NAMALWA (cell line): ENCODE measurements at places on chromosomes 16 and 17.

- peak; percentile 31 for DNase-seq
Measured at GRCh38 chr17:45018848-45019711, 32.4 kb downstream of the DCAKD start.

GRCh38 chr16:87325423-87325858, 8.2 kb upstream of the C16orf95 start:
- DNase-seq = no peak

- DNase-seq = no peak
Measured at GRCh38 chr17:18225642-18226283, 328 bp downstream of the LLGL1 start.

- DNase-seq = no peak
Measured at GRCh38 chr16:68347605-68348004, 36.8 kb downstream of the PRMT7 start.

GRCh38 chr16:29237971-29238370, 168.5 kb downstream of the NPIPB11 start:
- no peak for DNase-seq

- no peak for DNase-seq
Measured at GRCh38 chr16:84453061-84453752, 51.3 kb downstream of the MEAK7 start.

- peak; percentile 37 for DNase-seq
Measured at GRCh38 chr16:24728891-24729242, 584 bp upstream of the TNRC6A start.

DNA sequence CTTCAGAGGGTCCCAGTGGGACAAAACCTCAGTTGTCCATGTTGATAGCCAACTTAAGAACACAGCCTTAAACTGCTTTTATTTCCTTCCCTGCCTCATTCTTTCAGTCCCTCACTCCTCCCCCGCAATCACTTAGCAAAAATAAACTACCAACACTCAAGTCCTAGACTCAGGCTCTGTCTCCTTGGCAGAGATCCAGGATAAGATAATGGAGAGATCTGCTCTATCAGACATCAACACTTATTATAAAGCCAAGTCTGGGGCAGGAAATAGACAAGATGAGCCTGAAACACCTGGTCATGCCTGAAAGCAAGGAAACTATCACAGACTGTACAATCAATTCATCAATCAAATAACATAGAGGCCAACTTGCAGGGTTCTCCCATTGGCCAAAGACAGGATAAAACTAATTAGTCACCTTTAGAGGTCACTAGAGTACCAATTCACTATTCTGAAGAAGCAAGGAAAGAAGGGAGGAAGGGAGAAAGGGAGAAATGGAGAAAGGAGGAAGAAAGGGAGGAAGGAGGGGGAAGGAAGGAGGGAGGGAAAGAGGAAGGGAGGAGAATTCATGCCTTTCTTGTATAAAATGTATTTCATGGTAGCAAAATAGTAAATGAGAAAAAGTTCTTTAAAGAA, 15.7 kb downstream of the HYDIN start:
- DNase-seq = peak; percentile 13

DNA sequence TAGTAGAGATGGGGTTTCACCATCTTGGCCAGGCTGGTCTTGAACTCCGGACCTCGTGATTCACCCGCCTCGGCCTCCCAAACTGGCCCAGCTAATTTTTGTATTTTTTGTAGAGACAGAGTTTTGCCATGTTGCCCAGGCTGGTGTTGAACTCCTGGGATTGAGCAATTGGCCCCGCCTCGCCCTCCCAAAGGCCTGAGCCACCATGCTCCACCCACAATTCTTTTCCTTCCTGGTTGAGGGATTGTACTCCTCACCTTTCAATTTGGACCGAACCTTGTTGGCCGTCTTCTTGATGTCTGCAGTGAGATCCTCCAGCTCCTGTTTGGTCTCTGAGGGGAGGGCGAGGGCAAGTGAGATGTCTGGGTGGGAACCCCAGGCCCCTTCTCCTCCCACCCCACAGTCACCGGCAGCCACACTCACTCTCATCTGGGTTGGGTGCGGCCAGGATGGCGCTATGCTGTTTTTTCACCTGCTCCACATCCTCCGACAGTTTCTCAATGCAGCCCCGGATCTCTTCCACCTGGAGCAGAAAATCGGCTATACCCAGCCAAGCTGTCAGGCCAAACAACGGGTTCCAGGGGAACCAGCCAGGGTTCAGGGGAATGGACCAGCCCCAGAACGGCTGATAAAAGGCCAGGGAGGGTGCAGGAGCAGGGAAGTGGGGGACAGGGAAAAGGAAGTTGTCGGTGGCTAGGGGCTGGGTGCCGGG, 9.6 kb downstream of the STX1B start:
- DNase-seq = no peak

GRCh38 chr17:65833214-65833613, 271.8 kb upstream of the AXIN2 start:
- DNase-seq = no peak

DNA sequence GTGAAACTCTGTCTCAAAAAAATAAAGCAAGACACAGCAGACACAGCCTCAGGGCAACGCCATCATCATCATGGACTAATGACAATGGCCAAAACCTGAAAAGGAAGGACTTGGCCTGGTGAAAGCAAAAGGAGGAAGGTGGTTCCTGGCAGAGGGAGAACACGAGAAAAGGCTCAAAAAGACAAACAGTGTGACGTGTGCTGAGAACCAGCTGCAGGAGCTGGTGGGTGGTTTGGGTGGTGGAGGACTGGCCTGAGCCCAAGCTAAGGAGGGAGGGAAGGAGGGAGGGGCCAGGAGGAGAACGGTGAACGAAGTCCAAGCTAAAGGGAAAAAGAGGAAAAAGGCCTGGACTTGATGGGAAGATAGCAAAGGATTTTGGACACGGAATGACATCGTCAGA, 85.1 kb downstream of the SLC39A11 start:
- no peak for DNase-seq

GRCh38 chr16:19089410-19089955, 22.1 kb downstream of the COQ7 start:
- DNase-seq = no peak

DNA sequence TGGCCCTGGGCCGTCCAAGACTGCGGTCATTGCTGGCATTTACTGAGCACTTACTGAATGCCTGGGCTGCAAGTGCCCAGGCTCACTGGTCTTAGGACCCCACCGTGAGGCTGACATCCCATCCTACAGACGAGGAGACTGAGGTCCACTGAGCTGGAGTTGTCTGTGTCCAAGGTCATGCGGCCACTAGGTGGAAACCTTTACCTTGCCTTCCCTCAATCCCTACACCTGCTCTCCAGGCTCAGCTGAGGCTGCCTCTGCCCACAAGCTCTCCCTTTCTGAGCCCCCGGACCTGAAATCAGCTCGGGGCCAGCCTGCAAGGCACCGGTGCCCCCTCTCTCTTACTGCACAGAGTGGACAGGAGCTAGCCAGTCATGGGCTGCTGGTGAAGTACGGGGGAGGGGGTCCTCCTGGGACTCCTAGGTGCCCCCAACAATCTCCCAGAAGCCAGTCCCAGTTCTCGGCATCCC, 1.5 kb downstream of the CASKIN1 start:
- peak; percentile 65 for DNase-seq

GRCh38 chr17:74671031-74671771, 41.5 kb downstream of the CD300LF start:
- DNase-seq = no peak

GRCh38 chr16:89187770-89188392, 12.5 kb downstream of the SLC22A31 start:
- DNase-seq = no peak

GRCh38 chr17:57006040-57006439, 28.1 kb downstream of the SCPEP1 start:
- peak; percentile 33 for DNase-seq

DNA sequence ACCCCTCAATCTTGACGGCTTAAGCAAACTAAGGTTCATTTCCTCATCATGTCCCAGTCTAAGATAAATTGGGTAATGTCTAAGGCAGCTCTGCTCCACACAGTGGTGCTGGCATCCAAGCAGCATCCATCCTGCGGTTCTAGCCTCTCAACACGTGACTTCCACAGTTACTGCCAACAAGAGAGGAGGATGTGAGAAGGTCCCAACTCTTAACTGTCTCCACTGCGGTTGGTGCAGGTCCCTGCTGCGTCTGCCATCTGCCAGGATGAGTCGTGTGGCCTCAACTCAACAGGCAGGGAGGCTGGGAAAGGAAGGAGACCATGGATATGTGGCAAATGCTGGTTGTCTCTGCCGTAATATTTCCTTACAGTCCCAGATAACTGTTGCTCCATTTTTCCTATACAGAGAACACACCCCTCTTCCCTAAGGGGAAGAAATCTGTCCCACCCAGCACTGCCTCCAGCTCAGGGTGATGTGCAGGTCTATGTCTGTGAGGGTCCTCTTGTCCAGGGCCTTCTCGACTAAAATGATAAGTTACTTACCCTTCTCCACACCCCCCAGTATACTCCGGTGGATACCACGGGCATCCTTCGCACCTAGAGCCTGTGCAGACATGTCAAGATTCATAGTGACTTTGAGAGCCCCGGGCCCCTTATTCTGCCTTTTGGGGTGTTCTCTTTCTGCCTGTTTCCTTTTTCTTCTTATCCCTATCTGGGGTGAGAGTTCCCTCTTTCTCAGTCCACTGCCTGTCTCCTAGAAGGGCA, 64.7 kb downstream of the KCNJ18 start:
- no peak for DNase-seq

GRCh38 chr16:7161891-7162290, 170.8 kb upstream of the RBFOX1 start:
- DNase-seq = no peak

DNA sequence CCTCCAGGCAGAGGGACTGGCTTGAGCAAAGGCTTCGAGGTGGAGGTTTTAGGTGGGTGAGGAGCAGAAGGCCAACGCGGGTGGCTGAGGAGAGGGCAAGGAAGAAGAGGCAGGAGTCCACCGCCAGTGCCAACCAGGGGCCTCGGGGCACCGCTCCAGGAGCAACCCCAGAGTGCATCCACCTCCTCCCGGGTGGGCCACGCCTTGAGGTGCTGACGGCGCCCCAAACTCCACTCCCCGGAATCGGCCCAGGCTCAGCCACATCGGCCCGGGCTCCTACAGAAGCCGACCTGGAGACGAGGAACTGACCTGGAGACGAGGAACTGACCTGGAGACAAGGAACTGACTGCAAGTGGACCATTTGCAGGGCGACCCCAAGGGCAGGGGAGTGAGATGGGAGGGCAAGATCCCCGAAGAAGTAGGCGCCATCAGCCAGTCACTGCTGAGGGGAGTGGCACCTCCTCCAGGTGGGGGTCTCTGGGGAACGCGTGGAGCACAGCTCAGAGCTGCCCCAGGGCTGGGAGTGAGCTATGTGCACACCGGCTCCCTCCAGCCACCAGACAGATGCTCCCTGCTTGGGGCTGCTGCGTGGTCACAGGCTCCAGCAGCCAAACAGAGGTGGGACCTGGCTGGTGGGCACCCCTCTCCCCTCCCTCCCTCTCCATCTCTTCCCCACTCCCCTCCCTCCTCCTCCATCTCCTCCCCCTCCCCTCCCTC, 29.2 kb upstream of the CBFA2T3 start:
- no peak for DNase-seq

- peak; percentile 19 for DNase-seq
Measured at GRCh38 chr17:34584805-34585416, 5.5 kb downstream of the TMEM132E start.

GRCh38 chr16:4675864-4676786, 17.2 kb upstream of the NUDT16L1 start:
- DNase-seq = no peak

- no peak for DNase-seq
Measured at GRCh38 chr16:89786474-89787364, 29.7 kb downstream of the FANCA start.

DNA sequence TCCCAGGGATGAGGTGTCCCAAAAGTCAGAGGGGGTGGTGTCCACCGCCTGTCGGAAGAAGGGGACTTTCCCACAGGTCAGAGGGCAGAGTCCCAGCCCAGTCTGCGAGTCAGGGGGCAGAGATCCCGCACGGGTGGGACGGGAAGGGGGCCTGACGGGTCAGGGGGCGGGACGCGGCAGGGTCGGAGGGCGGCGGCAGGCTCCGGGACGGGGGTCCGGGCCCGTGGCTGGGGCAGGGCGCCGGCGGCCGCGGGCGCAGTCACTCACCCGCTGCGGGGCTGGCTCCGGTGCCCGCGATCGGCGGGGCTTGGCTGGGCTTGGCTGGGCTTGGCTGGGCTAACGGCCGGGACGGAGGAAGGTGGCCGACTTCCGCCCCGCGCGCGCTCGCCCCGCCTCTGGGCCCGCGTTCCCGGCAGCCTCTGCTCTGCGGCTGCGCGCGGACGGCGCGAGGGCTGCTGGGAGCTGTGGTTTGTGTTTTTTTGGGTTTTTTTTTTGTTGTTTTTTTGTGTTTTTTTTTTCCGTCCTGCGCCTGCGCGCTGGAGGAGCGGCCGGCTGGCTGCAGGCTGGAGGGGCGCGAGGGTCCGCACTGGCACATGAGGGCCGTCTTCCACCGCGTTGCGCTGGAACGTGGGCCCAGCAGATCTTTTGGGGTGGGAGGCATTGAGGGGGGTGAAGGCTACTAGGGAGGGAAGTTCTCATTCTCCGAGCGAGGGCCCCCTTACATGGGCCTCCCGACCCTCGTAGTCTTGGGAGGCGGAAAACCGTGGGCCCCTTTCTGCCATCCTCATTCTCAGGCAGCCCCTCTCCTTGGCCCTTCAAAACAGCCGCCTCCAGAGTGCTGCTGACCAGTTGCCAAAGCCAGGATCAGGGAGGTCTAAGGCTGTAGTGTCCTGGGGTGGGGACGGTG, at the start of gene CANT1:
Gene CANT1, minus strand, starts transcription at position 368 of the 907 bp plus-strand sequence. CDS start 12,142 bp downstream, outside the sequence.
- DNase-seq = peak; percentile 91

DNA sequence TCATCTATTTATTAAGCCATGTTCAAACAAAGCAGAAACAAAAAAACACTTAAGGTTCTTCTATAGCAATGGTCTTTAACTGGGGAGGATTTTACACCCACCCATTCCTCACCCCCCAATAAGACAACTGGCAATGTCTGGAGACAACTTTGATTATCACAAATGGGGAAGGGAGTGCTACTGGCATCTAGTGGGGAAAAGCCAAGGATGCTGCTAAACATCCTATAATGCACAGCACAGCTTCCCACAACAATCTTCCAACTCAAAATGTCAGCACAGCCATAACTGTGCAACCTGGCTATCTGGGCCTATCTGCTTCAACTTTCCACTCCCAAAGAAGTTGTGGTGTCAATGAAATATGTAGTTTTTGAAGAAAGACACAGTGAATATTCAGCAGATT, 1044.4 kb downstream of the CDH8 start:
- no peak for DNase-seq

GRCh38 chr16:1308036-1308976, 1.1 kb upstream of the UBE2I start:
- no peak for DNase-seq

DNA sequence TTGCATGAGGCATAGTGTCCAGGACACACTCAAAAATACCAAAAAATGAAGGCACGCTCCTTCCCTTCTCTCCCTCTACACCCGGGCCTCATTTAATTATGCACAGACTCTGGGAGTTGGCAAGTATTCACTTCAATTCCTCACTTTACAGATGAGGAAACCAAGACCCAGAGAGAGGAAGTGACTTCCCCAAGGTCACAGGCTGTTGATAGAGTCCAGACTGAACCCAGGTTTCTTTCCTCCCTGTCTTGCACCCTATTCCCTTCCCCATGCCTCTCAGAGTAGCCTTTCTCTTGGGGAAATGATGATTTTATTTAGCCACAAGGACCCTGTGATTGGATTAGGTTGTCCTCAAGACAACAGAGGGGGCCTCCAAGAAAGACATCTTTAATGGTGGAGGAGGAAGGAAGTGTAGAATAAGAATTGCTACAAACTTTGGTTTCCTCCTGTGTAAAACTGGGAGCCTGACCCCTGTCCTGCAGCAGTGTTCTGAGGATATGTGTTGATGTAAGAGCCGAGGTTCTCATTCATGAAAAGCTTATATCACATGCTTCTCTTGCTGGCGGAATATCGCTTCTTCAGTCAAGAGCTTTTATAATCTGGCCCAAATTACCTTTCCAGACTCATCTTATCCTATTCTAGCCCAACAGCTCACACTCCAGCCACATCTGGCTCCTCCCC, 48.8 kb upstream of the SIAH1 start:
- no peak for DNase-seq

- DNase-seq = no peak
Measured at GRCh38 chr16:29663807-29664090, 702 bp downstream of the SPN start.
